ENCODE measurements at places on chromosomes 1 and 21.
A peak's percentile ranks its signal among the peaks of the same experiment; 100 is the strongest.

DNA sequence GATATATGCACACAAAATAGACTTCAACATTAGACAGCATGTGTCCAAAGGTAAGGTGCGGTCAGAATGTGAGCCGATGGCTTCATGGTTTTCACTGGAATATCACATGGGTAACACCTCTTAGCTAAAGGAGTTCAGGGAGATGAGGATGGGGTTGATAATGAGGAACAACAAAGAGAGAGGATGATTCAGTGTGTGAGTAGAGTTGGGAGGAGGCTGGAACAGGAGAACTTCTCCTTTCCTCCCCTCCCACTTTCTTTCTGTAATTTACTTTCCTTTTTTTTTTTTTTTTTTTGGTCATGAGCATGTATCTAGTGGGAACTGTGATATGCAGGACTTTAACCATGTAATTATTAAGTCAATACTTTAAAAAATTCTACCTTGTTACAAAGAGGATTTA is 99.4 kb downstream of the FASLG start:
- DNase-seq = no peak

DNA sequence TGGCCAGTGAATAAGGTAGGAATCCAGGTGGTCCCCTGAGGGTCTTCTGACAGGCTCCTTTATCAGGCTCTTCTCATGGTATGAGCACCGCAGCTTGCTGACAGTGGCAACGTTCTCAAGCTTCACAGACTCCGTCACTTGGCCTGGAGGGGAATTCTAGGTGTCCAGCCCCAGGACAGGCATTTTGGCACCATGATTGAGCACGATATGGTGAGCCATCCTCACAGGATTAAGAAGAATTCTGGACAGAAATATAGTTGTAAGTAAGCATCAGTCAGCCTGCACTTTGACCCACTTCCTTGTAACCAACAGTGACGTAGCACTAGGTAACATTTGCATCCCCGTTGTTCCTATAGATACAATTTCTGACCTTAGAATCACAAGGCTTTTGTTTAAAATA is 30.5 kb upstream of the KIF26B start:
- no peak for DNase-seq

GRCh38 chr1:205588636-205589035 is 43.2 kb downstream of the ELK4 start:
- peak; percentile 54 for DNase-seq

- DNase-seq = no peak
Observed at GRCh38 chr1:150387200-150387599, 23.3 kb downstream of the RPRD2 start.

GRCh38 chr1:229410692-229411433 is 23.0 kb downstream of the ACTA1 start:
- peak; percentile 67 for DNase-seq

DNA sequence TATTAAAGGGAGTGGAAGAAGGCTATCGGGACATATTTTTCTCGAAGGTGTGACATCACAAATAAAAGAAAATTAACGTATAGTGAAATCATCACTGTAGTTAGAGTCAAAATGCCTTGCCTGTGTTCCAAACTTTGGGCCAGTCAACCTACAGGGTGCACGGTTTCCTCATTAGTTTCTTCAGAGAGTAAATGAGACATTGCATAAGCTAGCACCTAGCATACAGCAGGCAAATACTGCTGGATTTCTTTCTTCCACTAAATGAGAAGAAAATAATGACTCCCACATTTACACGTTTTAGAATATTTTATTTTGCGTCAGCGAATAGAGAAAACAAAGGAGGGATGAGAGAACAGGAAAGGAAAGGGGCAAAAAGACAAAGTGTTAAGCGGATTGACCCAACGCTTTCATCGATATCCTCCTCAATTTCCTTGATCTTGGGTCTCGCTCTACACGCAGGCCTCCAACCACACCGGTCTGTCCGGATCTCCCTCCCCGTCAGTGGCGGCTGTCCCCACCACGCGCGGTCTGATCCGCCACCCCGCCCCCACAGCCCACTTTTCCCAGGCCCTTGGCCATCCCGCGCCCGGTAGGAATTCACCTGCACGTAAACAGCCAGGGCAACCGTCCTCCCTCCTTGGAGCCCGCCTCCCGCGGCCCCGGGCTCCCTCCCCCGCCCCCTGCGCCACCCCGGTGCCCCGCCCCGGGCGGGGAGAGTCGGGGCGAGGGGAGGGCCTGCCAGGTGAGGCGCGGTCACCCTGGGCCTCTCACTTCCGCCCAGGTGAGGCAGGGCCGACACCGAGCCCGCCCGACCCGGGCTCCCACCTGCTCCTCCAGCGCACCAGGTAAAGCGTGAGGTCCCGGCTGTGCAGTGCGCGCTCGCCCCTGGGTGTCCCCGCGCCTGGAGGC is at the start of gene PATJ:
PATJ (plus strand) TSS at position 770 of the 909 bp plus-strand sequence. CDS start 20,413 bp downstream, outside the sequence.
- DNase-seq = no peak

GRCh38 chr1:91734761-91735160 is 151.2 kb downstream of the TGFBR3 start:
- DNase-seq = no peak

- DNase-seq = peak; percentile 33
Observed at GRCh38 chr1:201376464-201377374, 761 bp downstream of the TNNT2 start.

DNA sequence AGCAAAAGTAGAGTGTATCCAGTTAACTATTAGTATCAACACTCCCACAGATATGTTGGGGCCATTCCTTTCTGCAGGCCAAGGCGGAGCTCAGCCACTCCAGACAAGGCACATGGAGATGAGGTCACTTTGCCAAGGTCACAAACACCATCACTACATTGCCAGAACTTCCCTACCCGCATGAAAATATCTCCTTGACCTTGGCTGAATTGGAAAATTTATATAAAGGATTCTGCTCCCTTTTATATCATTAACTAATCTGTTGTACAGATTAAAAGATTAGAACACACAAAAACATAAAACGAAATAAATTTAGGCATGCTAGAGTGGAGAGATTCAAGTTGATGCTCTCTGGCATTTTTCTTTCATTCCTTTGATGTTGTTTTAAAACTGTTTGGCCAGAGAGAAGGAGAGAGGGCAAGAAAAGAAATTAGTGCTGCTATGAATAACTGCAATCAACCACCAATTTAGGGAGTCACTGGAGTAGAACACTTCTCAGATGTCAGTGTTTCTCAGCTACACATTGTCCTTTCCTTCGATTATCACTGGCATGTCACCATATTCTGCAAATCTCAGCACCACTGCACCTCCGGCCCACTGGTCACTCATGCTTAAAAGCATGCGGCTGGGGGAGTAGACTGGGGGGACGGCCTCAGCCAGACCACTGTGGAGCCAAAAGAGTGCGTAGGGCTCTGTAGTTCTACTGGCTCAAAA is 78.7 kb upstream of the ATP1B1 start:
- no peak for DNase-seq

- DNase-seq = no peak
Observed at GRCh38 chr1:219340796-219341195, 167.1 kb downstream of the LYPLAL1 start.

DNA sequence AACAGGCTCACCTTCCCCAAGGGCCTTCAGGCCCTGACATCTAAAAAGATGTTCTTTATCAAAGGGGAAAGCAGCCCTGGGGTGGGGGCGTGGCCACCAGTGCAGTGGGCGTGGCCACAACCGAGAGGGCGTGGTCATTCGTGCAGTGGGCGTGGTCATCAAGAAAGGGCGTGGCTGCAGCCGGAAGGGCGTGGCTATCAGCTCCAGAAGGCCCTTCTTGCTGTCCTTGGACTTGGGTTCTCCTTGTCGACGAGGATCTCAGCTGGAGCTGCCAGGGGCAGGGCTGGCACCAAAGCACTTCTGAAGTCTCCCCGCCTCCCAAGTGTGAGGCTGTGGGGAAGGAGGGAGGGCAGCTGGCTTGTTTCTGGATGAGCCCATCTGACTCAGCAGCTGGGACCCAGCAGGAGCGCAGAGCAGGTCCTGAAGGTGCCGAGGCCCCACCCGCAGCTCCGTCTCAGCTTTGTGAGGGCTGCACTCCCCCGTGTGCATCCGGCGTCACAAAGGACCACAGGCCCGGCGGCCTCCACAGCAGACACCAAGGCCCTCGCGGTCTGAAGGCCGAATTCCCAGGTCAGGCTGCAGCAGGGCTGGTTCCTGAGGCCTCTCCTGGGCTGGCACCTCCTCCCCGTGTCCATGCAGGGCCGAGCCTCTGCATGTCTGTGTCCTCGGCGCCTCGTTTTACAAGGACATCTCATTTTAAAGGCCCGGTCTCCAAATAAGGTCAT is 12.8 kb downstream of the PDE9A start:
- peak; percentile 34 for DNase-seq

GRCh38 chr1:51736702-51737101 is 119.8 kb downstream of the OSBPL9 start:
- peak; percentile 54 for DNase-seq

DNA sequence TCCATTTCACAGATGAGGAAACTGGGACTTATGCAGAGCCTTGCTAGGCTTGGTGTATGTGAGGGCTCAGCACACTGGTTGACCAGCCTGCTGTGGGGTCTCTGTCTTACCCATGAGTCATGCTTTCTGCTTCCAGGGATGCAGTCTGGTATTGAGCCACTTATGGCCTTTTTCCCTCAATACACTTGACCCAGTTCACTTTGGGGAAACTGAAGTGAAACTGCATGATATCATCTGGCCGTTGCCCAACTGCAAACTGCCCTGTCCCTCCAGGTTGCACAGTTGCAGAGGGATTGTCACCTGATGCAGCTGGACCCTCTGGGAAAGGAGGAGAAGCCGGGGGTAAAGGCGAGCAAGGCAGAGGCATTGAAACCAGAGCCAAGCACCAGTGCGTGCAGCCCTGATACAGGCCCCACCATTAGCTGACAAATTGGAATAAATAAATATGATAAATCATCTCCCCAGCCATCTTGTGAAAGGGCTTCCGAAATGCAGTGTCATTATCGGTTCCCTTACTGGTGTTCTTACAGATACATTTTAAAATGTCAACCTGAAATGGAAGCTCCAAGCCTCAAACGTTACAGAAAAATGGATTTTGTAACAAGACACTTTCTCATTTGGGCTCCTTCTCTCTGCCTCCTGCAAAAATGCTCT is 39.3 kb upstream of the DUSP10 start:
- no peak for DNase-seq

- DNase-seq = no peak
Observed at GRCh38 chr1:46822248-46822826, 23.5 kb downstream of the CYP4B1 start.

DNA sequence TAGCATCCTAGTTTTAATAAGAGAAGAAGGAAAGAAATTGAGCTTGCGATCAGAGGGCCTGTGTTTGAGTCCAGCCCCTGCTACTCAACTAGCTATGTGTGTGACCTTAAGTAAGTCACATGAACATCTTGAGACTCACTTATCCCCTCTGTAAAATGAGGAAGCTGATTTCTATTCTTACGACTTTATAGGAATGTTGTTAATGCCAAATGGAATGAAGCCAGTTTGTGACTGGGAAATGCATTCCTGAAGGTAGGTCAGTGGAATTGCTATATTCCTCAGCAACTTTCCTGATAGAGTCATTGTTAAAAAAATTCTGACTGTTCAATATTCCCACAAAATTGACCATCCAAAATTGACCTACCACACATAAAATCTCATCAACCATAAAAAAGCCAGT is 14.9 kb downstream of the FASLG start:
- no peak for DNase-seq

DNA sequence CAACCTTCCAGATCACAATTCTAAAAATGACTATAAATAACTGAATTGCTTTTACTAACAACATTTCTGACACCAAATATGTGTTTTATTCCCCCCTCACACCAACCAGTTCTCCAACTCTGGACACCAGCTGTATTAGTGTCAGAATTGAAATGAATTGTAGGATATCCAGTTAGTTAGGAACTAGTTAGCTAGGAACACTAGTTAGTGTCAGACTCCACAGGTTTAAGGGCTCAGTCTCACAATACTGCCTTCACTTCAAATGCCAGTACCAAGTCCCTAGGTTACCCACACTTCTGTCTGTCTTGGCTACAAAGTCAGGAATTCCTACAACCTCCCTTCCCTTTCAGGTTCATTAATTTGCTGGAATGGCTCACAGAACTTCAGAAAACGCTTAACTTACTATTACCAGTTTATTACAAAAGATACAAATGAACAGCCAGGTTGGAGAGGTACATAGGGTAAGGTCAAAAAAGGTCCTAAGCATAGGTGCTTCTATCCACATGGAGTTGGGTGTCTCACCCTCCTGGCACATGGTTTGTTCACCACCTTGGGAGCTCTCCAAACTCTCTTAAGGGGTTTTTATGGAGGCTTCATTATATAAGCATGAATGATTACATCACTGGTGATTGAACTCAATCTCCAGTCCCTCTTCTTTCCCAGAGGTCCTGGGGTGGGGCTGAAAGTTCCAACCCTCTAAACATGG is 4.2 kb downstream of the STXBP3 start:
- DNase-seq = no peak

DNA sequence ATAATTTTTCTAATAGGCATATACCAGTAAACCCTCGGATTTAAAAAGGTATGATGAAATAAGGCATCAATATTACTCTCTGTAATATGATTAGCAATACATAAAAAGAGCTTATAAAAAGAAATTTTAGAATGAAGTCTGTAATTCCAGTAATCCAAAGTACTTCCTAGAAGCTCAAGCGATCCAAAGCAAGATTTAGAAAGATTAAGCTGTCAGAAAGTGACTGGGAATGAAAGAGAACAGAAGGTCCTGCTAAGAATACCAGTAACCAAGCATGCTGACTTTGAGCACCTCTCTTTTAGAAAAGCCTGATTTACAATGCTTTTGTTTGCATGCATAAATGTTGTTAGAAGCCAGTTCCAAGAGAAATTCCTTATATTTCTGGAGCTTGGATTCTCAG is 125.1 kb downstream of the GIPC2 start:
- DNase-seq = no peak

GRCh38 chr21:37367703-37368540 is 1.3 kb downstream of the DYRK1A start:
- DNase-seq = peak; percentile 36

DNA sequence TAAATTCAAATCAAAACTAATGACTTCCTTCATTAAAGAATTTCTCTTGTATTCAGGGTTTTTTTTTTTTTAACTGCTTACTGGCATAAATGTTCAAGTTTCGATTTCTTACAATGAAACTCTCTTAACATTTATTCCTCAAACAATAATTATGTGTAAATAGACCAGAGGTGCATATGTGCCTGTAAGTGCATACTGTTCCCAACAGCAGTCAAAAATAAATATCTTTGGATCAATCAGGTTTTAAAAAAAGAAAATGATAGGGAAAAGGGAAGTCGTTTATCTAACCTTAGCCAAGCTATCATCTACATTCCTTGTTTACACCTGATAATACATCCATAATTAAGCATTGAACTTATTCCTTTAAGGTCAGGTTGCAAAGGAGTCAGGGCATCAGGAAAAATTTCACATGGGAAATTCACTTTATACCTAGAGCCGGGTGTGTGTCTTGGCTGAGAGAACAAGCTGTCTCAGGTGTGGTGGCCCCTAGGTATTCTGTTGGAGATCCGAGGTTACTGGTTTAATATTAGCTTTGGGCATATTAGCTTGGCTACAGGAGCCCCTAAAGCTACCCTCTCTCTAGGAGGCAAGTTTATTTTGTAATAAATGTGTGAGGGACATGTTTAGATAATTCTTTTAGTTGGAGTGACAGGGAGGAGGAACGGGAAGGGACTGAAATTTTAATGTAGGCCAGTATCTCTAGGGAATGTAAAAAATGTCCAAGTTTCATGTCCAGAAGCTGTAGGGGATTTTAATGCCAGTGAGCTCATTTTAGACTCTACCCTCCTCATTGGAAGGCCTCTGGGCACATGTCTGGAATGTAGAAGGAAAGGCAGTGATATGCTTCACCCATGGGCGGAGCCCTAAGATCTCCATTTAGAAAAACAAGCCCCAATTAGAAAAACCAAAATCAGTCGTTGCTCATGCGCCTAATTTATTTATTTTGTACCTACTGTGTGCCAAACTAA is 327.9 kb upstream of the PROX1 start:
- no peak for DNase-seq

GRCh38 chr1:80994934-80995333 is 805.8 kb upstream of the ADGRL2 start:
- no peak for DNase-seq
